ENCODE measurements at places on chromosomes 6 and 20.

DNA sequence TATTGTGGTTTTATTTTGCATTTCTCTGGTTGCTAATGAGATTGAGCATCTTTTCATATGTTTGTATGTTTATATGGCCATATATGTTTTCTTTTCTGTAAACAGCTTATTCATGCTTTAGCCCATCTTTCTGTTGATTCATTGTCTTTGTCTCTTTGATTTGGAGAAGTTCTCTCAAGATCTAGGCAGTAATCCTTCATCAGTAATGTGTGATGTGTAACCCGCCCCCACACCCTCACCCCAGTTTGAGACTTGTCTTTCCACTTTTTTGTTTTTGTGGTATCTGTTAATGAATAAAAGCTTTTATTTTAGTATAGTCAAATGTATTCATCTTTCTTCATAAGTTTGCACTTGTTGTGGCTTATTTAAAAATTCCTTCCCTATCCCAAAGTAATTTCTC is 26.0 kb downstream of the ZC3H12D start:
- no peak for DNase-seq

DNA sequence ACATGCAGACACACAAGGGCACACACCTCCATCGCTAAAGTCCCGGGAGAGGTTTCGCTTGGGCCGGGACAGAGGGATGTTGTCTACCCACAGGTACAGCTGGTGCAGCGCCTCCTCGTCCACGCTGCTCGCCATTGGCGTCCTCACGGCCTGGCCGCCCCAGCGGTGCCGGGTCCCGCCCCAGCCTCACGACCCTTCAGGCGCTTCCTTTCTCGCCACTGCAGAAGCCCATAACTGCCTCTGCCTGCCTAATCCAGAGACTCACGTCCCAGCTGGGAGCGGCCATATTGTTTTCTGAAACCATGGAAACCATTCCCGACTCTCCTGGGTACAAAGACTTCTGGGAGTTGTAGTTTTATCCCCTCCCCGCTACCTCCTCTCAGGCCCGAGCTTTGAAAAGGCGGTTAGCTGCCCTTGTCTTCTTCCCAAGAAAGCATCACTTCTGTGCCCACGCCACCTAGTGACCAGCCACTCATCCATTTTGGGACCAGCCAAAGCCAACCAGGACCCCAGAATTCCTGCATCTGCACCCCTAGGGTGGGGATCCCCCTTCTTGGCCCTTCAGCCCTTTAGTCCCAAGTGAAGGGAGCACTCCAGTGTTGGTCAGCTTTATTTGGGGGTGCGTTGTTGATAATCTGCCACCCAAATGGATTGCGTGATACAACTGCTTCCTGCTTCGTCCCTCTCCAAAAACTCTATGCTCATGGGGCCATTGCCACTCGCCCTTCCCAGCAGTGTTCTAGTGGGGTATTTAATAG is at the start of gene SPEF1:
SPEF1 (minus strand) TSS at position 296 of the 758 bp plus-strand sequence; CDS start at position 135, 161 bp downstream.
- DNase-seq, result peak; percentile 89

- DNase-seq, result no peak
Measured at GRCh38 chr20:61816606-61817460, 248.8 kb downstream of the TAF4 start.

DNA sequence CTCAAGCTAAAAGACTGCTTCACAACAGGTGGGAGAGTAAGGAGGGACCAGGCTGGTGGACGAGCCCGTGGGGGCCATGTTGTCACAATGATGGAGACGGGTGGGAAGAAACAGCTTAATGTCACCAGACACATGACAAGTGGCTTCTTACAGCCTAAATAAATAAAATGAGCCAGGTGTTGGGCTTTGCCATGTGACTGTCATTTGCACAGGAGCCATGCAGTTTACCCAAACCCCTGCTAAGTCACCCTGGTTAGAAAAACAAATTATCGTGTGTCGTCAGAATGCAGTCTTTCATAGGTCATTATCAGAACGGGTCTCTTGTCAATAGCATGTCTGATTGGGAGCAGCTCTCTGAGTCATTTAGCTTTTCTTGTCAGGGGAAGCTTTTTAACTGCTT is 18.5 kb downstream of the BTBD3 start:
- no peak for DNase-seq

DNA sequence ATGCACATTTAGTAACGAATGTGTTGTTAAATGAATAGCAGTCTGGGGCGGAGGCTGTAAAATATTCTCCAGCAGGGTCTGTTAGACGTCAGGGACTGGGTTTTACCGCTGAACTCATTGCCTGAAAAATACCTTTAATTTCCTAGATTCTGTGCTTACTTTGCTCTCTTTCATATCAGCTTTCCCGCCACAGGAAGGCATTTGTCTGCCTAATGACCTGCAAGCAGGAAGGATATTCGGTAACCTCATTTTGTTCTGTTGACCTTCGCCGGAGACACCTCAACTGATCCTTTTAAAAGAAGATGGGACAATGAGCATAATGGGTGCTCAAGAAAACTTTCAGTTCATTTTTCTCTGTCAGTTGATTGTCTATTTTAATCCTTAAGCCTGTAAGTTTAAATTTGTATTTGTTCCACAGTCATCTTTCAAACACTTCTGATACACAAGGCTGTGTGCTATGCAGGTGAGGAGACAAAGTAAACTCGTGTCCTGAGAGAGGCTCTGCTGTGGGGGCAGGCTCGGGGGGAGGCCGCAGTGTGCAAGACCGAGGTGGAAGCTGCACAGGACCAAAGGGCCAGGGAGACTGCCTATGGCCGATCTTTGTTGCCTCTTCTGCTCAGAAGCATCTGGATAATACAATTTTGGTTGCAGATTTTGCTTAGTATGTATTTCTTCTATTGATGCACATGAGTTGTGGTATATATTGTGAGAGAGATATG is 27.4 kb upstream of the SIM1 start:
- no peak for DNase-seq

DNA sequence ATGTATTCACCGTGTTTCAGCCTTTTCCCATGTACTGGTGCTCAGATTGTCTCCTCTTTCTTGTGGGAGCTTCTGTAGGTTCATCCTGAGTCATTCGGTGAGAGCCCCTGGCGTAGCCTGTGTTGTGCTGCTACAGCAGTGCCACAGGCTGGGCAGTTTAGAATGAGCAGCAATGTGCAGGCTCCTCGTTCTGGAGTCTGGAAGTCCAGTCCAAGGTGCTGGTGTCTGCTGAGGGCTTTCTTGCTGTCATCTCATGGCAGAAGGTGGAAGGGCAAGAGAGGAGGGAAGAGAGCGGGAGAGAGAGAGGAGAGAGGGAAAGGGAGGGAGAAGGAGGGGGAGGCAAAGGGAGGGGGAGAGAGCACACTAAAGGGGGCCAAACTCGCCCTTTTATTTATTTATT is 15.1 kb downstream of the OSBPL2 start:
- no peak for DNase-seq

GRCh38 chr20:62428002-62428372 is 648 bp upstream of the RBBP8NL start:
- no peak for DNase-seq

Measured in muscle of back (tissue), 13 donors.